Stimulated activated CD8-positive, alpha-beta memory T cell treated with anti-CD3 and anti-CD28 coated beads, Interleukin-12 subunit alpha, Interleukin-12 subunit beta, amount 100 ng/mL, for 4 hours (primary cell): ENCODE measurements at places on chromosomes 5 and 9.

DNA sequence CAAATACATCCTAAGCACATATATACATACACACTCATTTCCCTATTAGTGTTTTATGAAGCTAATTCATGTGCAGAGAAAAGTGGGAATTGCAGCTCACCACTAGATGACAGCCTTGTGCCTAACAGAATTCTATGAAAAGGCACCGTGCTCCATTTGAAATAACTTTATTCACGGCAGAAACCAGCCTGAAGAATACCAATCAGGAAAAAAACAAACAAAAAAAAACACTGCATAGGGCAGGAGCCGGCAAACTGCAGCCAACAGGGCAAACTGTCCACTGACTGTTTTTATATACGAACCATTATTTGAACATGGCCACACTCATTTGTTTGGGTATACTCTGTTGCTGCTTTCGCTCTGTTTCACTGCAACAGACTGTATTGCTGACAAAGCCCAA, 33.6 kb downstream of the ERMP1 start:
- no peak for DNase-seq

DNA sequence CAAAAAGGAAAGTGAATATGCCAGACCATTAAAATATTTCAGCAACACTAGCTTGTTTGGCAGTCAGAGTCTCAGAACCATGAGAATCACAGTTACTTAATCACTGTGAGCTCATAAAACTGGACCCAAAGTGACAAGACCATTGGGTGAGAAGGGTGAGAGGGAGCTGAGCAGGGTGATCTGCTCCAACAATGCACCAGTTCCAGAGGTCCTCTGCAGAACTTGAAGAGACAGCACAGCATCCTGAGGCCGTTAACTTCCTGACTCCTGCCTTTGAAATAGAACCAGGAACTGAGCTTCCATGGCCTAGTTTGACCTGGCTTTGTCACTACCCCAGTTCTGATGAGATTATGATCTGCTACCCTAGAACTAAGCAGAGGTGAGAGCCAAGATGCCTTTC, 57.4 kb downstream of the NFIB start:
- DNase-seq = no peak

GRCh38 chr9:87138128-87139040, 191.1 kb upstream of the GAS1 start:
- no peak for DNase-seq

DNA sequence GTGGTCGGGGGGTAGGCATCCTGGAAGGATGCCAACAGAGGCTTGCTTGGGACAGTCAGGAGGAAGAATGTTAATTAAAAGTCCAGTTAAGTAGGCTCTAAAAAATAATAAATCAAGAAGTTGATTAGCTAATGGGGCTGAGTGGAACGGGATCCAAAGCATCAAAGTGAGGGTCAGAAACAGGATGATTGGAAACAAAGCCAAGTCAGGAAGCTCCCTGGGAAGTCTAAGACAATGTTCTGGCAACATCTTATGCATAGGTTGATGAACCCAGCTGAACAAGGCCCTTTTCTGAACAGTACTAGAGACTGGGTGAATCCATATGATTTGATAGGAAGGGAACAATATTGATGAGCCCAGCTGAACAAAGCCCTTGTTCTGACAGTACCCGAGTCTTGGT, 50.2 kb upstream of the STARD4 start:
- no peak for DNase-seq

DNA sequence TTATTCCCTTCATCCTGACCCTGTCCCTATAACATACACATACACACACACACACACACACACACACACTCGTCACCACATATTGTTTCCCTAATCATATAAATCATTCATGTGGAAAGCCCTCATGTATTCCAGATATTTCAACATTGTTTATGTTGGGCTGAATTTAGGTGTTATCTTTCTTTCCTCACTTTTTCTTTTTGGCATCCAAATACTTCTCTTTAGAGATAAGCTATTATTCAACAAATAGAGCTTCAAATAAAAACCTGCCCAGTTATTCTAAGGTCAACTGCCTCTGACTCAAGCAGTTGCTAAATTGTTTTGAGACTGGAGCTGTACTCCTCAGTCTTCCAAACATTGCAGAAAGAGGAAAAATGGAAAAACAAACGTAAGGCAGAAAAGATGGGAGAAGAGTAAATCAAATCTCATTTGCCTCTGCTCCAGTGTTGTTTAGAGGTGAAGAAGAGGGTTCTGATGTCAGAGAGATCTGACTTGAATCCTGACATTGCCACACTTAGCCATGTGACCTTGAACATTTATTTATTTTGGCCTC, 215.7 kb downstream of the GAS1 start:
- no peak for DNase-seq

- no peak for DNase-seq
Observed at GRCh38 chr5:125575171-125575890, 828.9 kb upstream of the ZNF608 start.
